ENCODE measurements at places on chromosomes 12 and 14.
A peak's percentile ranks its signal among the peaks of the same experiment; 100 is the strongest.

DNA sequence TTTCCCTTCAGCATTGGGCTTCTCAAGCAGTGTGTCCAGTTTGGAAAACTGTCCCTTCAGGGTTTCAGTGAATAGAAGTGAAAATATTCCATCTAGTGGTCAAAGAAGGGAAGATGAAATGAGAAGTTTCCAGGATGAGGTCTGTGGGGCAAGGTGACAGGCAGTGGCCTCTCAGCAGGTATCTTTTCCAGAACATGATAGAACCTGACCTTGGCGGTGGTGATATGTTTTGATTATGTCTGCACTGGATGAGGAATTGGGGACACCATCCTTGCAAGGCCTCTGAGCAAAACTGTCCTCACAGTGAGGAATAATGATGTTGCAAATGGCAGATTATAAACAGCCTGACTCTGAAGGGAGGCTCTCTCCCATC lies 4.7 kb downstream of the GPX2 start:
- no peak for DNase-seq

DNA sequence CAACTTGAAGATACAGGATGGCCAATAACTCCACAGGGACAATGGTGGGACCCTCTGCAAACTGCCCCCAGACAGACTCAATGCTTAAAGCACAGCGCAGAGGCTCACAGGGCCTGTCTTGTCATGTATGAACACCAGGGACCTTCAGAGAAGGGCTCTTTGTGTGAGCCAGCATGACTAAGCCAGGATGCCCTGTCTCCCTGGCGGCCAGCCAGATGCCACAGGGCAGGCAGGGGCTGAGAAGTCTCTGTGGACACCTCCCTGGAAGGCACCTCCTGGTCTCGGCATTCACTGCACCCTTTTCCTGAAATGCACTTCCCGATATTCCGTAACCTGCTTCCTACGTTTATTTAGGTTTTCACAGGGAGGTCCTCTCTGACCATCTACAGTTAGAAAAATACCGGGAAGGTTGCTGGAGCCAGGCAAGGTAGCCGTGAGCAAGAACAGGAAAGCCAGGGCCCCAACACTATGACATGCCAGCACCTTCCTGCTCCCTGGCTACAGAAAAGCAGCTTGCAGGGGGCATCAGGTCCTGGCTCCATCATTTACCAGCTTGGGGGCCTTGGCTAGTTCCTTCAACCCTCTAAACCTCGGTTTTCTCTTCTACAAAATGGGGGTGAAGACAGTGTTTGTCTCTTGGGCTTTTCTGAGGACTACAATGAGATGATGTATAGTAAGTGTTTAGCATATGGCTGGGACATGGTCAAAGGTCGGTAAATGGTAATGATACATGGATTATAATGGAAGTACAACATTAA lies 65.0 kb downstream of the PITPNM2 start:
- DNase-seq: no peak

- DNase-seq: peak; percentile 60
These were observed 72.8 kb downstream of the IRF2BPL start for GRCh38 chr14:76955575-76956315.

- no peak for DNase-seq
These were observed 19.2 kb upstream of the PPP1R12A start for GRCh38 chr12:79954037-79954610.

DNA sequence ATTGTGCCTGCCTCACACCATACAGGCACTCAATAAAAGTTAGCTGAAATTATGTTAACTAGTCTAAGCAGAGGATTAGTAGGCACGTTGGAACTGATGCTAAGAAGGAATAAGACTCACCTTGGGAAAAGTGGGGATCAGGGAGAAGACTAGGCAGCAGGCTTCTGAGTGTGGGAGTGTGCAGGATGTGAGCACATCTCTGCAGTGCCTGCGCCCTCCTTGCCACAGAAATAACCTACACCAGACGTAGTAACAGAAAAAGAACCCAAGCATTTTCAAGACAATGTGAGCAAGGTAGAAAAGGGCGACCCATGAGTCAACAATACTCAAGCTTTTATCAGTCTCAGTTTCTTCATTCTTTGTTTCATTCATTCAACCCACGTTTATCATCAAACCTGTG lies 113.9 kb downstream of the CACNA1C start:
- DNase-seq: no peak

GRCh38 chr12:26396402-26396801 lies 201.0 kb downstream of the SSPN start:
- DNase-seq: no peak

DNA sequence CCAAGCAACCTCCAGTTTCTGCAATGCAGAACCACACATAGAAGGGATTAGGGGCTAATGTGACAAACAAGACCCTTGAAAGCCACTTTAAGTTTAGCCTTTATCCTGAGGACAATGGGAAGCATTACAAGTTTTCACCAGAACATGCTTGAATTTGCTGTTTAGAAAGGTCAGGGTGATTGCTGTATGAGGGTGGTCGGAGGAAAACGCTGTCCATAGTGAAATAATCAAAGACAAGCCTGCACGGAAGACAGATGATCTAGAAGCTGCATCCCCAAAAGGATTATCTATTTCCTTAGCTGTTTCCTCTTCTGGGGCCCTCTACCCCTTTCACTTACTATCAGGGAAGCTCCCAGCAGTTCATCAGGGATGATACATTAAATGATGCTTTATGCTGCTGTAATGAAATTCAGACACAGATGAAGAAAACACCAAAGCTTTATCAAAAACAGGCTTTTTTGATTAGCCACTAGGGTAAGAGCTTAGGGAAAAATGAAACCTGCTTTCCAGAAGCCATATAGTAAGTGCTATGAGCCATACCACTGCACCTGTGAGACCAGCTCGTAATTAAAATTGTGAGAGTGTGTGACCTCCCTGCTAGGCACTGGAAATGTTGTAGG lies 6.5 kb downstream of the HAL start:
- DNase-seq: no peak

- DNase-seq: no peak
These were observed 353.5 kb downstream of the TMEM132D start for GRCh38 chr12:129550353-129550752.

- no peak for DNase-seq
These were observed 3.6 kb downstream of the TNFAIP2 start for GRCh38 chr14:103126873-103127304.

DNA sequence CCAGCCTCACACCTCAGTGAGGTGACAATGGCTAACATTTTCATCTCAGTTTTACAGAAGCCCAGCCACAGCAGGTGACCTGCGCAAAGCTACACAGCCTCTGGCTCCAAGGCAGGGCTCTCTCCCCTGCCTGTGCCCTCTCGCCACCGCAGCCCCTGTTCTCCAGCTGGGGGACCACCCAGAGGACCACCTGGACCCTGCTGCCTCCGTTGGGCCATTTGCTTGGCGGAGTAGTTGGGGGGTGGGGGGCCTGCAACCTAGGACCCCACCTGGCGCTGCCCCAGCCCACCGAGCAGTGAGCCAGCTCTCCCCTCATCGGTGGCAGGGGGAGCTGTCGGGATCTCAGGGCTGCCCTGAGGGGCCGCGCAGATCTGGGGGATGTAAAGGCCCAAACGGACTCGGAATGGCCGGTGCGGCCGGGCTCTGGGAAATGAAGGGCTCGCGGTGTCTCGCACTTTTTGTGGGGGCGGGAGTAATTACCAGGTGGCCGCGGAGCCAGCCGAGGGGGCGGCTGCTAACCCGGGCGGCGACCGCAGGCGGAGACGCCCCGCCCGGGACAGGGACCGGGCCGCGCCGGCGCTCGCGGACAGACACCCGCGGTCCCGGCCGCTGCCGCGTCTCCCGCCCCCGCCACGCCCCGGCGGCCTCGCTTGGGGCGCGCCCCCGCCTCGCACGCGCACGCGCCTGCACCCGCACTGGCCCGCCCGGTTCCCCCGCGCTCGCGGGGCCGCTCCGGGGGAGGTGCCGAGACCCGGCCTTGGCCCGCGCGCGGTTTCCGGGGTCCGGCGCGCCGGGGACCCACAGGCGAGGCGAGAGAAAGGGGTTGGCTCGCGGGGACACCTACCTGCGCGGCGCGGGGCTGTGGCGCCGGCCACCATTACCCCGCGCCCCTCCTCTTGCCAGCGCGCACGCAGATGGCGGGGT lies 8.6 kb upstream of the GPR68 start:
- DNase-seq: no peak

DNA sequence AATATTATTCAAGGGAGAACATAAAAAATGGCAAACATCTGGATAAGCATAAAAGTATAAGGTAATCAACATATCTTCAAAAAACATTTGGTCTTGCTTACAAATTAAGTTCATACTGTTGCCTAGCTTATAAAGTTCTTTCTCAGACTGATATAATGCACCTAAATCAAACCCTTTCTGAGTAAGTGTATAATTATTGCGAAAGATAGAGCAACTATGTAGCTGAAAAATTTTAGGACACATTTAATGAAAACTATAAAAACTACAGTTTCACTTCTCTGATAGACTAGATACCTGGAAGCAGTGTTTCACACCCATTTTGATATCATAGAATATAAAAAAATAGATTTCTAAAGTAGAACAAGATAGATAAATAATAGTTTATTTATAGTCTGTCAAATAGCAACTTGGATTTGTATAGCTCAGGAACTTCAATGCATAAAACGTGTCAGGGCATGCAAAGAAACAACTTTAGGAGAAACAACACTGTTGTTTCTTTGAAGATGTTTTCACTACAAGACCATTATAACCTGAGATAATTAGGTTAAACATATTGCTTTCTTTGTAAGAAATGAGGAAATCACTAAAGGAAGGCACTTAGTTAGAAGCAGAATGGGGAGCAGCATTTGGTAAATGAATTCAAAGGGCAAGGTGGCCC lies 7.6 kb downstream of the CLECL1 start:
- no peak for DNase-seq

DNA sequence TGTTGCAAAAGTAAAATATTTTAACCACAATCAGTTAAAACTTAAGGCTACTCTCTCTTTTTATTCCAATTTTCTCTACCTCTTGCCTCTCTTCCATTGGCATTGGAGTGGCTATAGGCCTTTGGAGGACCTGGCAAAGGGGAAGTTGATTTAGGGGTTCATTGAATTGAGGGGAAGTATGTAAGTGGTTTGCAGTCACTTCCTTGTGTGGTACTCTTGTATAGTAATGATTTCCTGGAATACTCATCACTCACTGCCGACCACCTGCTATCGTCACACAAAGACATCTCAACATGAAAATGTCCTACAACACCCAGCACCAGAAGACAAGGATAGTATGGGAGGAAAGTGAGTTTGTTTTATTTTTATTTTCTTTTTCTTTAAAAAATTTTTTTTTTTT lies 45.7 kb upstream of the CPM start:
- no peak for DNase-seq

DNA sequence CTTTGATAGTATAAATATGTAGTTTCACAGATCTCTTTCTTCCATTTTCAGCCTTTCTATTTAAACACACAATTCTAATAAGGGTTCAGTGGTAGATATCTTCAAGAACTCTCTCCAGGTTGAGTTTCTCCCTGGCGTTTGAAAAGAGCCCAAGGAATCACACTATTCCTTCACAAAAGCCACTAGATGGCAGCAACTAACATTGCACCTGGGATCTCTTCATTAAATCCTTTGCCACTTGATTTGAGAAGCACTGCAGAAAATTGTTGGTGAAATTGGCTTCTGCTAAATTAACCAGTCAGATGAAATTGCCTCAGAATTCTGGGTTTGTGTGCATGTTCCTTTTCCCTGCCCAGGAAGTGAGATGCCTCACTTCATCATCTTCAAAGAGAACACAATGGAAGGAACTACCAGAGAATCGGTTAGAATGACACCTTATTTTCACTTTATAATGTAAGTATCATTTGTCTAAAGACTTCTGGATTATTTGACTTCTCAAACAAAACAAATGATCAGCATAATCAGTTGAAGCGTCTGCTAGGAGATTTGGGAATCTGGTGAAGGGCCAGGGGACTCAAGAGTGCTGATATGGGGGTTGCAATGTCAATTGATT lies 6.8 kb downstream of the CCDC198 start:
- DNase-seq: peak; percentile 24

GRCh38 chr12:54370171-54370730 lies 6.0 kb upstream of the GPR84 start:
- peak; percentile 60 for DNase-seq

GRCh38 chr14:56855891-56856461 lies 45.7 kb upstream of the OTX2 start:
- no peak for DNase-seq

- no peak for DNase-seq
These were observed 814.7 kb downstream of the GALC start for GRCh38 chr14:87178277-87178676.

- no peak for DNase-seq
These were observed 82.3 kb upstream of the CDKN3 start for GRCh38 chr14:54314365-54315104.

DNA sequence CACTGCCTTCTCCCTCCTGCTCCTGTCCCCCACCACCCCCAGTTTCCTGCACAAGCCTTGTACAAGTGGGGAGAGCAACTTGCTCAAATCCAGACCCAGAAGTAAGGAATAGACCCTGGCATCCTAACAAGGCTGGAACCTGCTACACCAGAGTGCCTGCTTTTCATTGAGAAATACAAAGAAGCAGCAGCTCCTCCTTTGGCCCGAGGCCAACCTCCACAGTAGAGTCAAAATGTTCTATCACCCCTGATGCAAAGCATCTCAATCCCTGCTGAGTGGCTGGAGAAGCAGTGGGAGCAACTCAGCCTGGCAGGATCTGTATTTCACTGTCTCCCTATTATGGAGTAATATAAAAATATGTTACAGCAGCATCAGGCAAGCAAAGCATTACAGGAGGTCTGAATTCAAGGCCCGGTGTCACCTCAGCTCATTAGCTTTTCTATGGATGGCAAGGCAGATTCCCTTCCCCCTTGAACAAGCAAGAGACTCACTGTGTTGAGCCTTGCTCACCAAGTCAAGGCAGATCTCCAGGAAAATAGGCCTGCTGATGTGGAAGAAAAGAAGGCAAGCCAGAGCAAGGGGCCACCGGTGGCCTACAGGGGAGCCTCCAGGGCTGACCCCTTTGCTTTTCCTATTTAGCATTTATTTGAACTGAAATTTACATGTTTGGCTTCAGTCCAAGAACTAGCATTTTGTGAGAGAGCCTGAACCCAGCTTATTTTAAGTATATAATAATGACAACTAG lies 186.3 kb upstream of the EGLN3 start:
- no peak for DNase-seq

DNA sequence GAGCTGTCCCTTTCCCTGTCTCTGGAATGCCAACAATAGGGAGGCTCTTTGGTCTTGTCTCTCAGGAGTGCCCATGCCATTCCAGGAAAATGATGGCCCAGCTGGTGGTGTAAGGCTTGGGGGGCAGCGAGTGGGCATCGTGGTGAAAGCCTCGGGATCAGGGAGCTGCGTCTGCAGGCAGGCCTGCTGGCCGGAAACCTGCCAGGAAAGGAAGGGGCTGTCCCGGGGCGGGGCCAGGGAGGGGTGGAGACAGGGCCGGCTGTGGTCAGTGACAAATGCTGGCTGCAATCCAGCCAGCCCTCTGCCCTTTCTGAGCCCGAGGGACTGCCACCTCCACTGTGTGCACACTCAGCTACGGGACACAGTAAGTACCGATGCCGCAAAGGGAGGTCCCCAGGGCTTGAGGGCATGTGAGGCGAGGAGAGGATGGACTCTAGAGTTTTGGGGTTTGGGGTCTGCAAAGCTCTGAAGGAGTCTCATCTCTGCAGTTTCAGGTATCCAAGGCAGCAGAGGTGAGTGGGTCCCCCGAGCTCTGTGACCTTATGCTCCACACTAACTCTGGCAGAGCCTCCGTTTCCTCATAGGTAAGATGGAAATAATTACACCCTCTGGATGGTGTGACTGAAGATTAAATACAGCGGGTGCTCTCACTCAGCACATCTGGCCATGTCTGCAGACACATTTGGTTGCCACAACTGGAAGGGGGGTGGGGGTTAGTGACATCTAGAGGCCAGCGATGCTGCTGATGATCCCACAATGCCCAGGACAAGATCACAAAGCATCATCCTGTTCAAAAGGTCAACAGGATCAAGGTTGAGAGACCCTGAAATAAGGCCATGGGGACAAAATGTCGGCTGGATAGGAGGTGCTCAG lies at the start of gene SERPINA5:
TSS of gene SERPINA5 (plus strand) at position 300 of the 873 bp plus-strand sequence. CDS start 5,937 bp downstream, outside the sequence.
- DNase-seq: no peak

GRCh38 chr14:51428981-51429380 lies 188.9 kb downstream of the TMX1 start:
- no peak for DNase-seq

All from GM04504 (cell line).